ENCODE measurements at places on chromosomes 6 and 20. TPM values are rescaled to one million over a fixed set of nuclear protein-coding genes. Genes with fewer than 3 reads are reported as not detected.

GRCh38 chr6:23394681-23395080 lies 731.3 kb upstream of the NRSN1 start:
- no peak for DNase-seq

DNA sequence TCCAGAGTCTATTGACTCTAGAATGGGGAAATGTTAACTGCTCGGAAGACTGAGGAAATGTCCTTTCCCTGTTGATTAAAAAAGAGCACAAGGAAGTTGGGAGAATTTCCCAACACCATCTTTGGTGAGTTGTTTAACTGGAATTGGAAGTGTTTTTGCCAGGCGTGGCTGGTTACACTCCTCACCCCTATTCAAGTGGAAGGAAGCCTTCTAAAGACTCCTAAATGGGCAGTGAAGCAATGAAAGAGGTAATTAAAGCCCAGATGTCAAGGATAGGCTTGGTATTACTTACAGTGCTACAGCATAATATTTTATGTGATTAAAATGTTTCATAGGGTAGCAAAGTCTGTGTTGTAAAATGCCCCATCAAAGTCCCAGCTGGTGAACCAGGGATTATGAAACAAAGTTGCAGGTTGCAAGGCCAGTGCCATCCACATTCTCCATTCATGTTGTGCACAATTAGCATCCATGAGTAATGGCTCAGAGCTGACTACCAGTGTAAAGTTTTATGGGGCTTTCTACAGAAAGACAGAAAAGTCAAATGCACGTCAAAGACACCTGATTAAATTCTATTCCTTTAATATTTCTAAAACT lies 52.6 kb downstream of the BTBD3 start:
- DNase-seq = no peak

The HNF4A gene
- polyA plus RNA-seq = 0.09 TPM

GRCh38 chr20:58890518-58891085 lies 38.1 kb downstream of the GNAS start:
- DNase-seq = peak; percentile 72

- DNase-seq = peak; percentile 49
Observed at GRCh38 chr6:20661721-20662120, 127.5 kb downstream of the CDKAL1 start.

The PREX1 gene
- polyA plus RNA-seq = 12.6 TPM

GRCh38 chr20:44467289-44467883 lies 8.3 kb upstream of the TTPAL start:
- no peak for DNase-seq

DNA sequence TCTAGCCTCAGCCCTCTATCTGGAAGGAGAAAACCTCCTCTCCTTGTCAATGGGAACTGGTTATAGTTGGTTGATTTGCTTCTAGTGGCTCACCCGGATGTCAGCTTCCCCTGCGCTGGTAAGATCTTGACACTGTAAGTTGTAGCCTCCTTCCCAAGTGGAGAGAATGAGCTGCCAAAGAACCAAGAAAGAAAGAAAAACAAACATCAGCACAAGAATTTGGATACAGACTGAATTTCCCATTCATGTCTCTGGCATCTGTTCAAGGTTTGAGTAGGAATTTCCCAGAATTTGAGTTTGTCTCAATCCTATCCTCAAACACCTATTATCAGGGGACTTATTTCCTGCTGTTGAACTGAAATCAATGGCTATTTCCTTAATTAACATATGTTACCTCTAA lies 44.1 kb downstream of the ELOVL2 start:
- DNase-seq = no peak

Measured in urinary bladder (tissue), 4 donors.